ENCODE measurements at places on chromosomes 12 and 14. TPM values are rescaled to one million over a fixed set of nuclear protein-coding genes. Genes with fewer than 3 reads are reported as not detected.

Gene GPRC5D
- not detected for total RNA-seq

DNA sequence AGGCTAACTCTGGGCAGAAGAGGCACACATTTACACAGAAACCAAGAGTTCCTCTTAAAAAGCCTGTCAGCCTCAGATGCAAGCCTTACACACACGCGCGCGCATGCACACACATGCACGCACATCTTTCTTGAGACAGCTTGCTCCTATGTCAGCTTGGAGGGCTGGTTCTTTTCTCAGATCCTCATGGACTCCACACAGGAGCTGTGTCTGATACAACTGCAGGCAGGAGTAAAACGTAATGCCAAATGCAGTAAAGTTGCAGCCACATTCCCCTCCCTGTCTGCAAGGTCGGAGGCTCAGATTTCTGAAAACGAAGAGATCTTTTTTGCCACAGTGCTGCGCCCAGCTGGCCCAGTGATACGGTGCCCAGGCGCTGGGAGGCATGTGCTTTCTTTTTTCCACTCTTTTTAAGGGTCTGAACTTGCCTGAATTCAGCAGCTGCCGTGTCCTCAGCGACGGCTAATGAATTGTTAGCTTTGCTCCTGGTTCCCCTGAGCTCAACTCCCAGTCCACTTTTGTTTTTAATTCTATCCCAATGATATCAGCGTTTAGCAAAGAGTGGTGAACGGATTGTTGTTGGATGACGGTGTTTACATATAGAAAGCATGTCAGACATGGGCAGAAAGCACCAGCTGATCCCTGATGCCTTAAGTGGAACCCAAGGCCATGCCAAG is 72.9 kb upstream of the FOXN3 start:
- H3K27ac ChIP-seq = peak overlapping the region; percentile 56
- no peak for DNase-seq
- no peaks in the 10 kb centered on the region for H3K27me3 ChIP-seq

GRCh38 chr14:69593018-69593677 is 18.2 kb upstream of the SUSD6 start:
- no peak overlapping the region for H3K27ac ChIP-seq
- DNase-seq = peak; percentile 64
- no peaks in the 10 kb centered on the region for H3K27me3 ChIP-seq
- no peak overlapping the region for H3K4me3 ChIP-seq

Gene KLHL33
- 10.9 TPM for total RNA-seq

- H3K27ac ChIP-seq = no peak overlapping the region
- peaks cover 80% of the 10 kb centered on the region for H3K36me3 ChIP-seq
- no peak overlapping the region for H3K4me3 ChIP-seq
- H3K4me1 ChIP-seq = no peaks in the 10 kb centered on the region
Measured at GRCh38 chr12:111728795-111729194, 37.9 kb upstream of the ALDH2 start.

DNA sequence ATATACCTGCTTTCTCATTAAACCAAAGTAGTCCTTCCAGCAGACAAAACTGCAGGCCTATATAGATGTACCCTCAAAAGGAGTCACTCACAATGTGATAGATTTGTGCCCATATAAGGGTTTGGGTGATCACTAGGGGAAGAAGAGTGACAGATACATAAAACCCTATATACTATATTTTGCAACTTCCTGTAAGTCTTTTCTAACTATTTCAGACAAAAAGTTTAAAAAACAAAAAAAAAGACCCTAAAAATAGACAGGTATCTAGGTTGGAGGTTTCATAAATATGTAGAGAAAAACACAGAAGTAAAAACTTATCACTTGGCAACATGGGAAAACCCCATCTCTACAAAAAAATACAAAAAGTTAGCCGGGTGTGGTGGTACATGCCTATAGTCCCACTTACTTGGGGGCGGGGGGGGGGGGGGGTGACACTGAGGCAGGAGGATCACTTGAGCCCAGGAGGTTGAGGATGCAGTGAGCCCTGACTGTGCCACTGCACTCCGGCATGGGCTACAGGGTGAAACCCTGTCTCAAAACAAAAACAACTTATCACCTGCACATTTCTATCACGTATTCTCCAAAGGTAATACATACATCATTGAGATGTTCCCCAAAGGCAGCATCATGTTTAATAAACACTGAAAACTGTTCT is 2.9 kb downstream of the VCPKMT start:
- no peak overlapping the region for H3K4me3 ChIP-seq
- H3K36me3 ChIP-seq = peaks cover 84% of the 10 kb centered on the region
- H3K27me3 ChIP-seq = no peaks in the 10 kb centered on the region
- no peak overlapping the region for H3K27ac ChIP-seq
- no peak for DNase-seq

Gene ARHGEF40
- total RNA-seq = 18.7 TPM

Gene RND1
- 0.15 TPM for total RNA-seq

Gene PDZRN4
- total RNA-seq = 0.15 TPM

DNA sequence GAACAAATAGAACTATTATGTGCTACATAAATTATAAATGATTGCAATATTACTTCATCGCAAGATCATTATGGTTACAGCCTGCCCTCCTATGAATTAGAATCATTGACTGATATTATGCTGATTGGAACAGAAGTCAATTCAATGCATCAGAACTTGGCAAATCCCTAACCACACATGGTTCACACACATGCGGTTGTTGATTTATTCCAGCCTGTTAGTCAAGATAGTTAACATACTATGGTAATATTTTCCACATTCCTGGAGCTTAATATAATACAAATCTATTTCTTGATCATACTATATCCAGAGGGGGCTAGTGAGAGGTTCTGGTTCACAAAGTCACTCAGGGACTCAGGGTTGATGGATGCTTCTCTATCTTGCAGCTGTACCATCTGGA is 9.7 kb upstream of the CACNA1C start:
- H3K27me3 ChIP-seq = no peaks in the 10 kb centered on the region
- DNase-seq = no peak
- no peak overlapping the region for H3K4me3 ChIP-seq
- no peaks in the 10 kb centered on the region for H3K4me1 ChIP-seq
- no peaks in the 10 kb centered on the region for H3K36me3 ChIP-seq

- no peak overlapping the region for H3K4me3 ChIP-seq
- no peak overlapping the region for H3K27ac ChIP-seq
- H3K27me3 ChIP-seq = no peaks in the 10 kb centered on the region
- H3K4me1 ChIP-seq = no peaks in the 10 kb centered on the region
- DNase-seq = peak; percentile 66
Measured at GRCh38 chr12:108884116-108885012, 4.5 kb downstream of the DAO start.

Gene PTGER2
- total RNA-seq = 0.26 TPM

DNA sequence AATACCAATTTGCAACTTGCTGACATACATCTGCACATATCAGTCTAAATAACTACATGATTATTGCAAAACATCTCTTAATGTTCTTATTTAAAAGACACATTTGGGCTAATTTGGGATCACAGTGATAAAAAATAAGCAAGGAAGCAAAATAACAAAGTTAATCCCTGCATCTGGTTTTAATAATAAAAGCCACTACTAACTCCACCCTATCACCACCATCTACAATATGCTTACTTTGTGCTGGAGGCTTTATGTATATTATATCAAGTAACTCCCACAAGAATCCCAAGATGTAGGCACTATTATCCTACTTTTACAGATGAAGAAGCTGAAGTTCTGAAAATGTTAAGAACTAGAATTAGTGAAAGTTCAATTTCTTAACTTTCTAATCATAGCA is 45.7 kb downstream of the TAOK3 start:
- H3K4me3 ChIP-seq = no peak overlapping the region
- no peak overlapping the region for H3K27ac ChIP-seq
- no peak for DNase-seq
- no peaks in the 10 kb centered on the region for H3K27me3 ChIP-seq
- H3K4me1 ChIP-seq = peaks cover 14% of the 10 kb centered on the region

Gene KRT6C
- not detected for total RNA-seq

DNA sequence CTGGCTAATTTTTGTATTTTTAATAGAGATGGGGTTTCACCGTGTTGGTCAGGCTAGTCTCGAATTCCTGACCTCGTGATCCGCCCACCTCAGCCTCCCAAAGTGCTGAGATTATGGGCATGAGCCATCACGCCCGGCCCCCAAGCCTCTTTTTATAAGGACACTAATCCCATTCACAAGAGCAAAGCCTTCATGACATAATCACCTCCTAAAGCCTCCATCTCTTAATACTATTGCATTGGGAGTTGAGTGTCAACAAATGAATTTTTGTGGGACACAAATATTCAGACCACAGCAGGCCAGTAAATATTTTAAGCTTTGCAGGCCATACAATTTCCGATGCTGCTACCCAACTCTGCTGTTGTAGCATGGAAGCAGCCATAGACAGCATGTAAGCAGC is 10.9 kb downstream of the RNF212B start:
- no peak overlapping the region for H3K4me3 ChIP-seq
- H3K4me1 ChIP-seq = no peaks in the 10 kb centered on the region
- DNase-seq = no peak
- peaks cover 5% of the 10 kb centered on the region for H3K27me3 ChIP-seq
- H3K27ac ChIP-seq = no peak overlapping the region

Gene PXMP2
- 13.1 TPM for total RNA-seq

DNA sequence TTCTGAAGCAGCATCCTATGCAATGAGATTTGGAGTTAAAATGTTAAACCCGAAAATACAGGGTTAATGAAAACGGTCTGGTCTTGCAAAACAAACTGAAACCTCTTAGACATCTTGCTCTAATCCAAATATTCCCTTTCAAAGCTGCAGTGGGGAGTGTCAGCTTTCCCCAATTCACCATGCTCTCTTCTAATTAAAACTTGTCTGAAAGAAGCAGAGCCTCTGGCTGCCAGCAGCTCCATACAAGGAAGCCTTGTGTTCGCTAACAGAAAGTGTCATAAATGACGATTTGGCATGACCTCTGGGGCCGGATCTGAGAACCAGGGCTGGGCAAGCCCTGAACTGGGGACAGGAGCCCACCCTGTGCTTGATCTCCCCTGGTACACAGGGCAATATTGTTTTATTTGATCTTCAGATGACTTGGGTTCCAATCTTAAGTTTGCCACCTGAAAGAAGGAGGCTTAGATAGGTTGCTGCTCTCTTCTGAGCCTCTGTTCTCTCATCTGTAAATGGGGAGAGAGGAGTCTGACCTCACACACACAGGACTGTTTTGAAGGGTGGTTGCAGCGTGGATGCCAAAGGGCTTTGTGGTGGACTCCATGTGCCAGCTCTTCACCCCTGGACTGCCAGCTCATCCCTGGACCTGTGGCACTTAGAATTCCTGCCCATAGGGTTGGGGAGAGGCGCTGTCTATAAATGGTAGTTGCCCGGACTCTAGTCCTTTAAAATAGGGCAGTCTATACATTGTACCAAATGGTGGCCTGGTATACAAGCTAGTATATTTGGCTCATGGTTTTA is 7.8 kb downstream of the KMT5A start:
- no peak for DNase-seq
- no peaks in the 10 kb centered on the region for H3K36me3 ChIP-seq
- no peaks in the 10 kb centered on the region for H3K27me3 ChIP-seq
- H3K4me3 ChIP-seq = no peak overlapping the region
- peak overlapping the region; percentile 91 for H3K27ac ChIP-seq

DNA sequence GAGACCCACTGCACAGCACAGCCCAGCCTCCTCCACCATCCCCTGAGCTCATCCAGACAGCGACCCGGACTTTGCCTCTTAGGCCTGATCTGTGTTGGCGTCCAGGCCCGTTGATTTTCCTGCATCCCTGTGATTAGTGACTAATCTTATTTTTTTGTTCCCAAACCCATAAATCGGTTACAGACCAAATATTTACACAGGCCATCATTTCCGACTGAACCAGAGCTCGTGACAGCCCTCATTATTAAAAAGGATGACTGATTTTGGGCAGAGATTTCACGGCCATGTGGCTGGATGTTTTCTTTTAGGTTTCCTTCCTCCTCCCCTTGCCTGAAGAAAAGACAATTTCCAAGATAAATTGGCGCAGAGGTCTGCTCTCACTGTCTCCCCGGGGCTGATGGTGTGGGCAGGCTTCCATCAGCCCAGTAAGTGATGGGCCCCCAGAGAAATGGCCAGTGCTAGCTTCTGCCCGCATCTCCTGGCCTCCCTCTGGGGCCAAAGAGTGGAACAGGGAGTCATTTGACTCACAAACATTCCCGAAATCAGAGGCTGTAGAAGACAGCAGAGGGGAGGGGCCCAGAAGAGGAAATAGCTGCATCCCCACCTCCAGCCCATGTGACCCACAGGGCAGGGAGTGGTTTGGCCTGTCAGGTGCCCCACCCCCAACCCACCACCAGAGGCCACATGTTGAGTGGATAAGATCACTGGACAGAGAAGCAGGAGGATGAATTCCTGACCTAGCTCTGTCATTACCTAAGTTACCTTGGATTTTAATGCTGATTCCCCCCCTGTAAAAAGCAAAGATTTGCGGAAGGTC is 283.5 kb downstream of the KSR2 start:
- no peaks in the 10 kb centered on the region for H3K36me3 ChIP-seq
- H3K27ac ChIP-seq = no peak overlapping the region
- peak; percentile 66 for DNase-seq
- H3K4me3 ChIP-seq = no peak overlapping the region
- peaks cover 2% of the 10 kb centered on the region for H3K27me3 ChIP-seq
- no peaks in the 10 kb centered on the region for H3K4me1 ChIP-seq

- H3K4me3 ChIP-seq = no peak overlapping the region
- H3K27me3 ChIP-seq = no peaks in the 10 kb centered on the region
- DNase-seq = no peak
- peaks cover 2% of the 10 kb centered on the region for H3K4me1 ChIP-seq
- H3K36me3 ChIP-seq = no peaks in the 10 kb centered on the region
- no peak overlapping the region for H3K27ac ChIP-seq
Measured at GRCh38 chr12:4285070-4285469, 11.5 kb downstream of the CCND2 start.

GRCh38 chr12:54596526-54596946 is 8.1 kb upstream of the PPP1R1A start:
- no peaks in the 10 kb centered on the region for H3K27me3 ChIP-seq
- no peak overlapping the region for H3K27ac ChIP-seq
- peak; percentile 62 for DNase-seq
- no peaks in the 10 kb centered on the region for H3K4me1 ChIP-seq
- no peak overlapping the region for H3K4me3 ChIP-seq
- no peaks in the 10 kb centered on the region for H3K36me3 ChIP-seq

- no peaks in the 10 kb centered on the region for H3K36me3 ChIP-seq
- peaks cover 13% of the 10 kb centered on the region for H3K4me1 ChIP-seq
- no peak for DNase-seq
- H3K27ac ChIP-seq = no peak overlapping the region
Measured at GRCh38 chr12:48033451-48033850, 29.2 kb upstream of the COL2A1 start.

Gene SETD3
- total RNA-seq = 128 TPM

Gene MYF6
- total RNA-seq = 480 TPM

Gene A2M
- 98.2 TPM for total RNA-seq

Gene ALG10
- 5.1 TPM for total RNA-seq

- DNase-seq = no peak
- H3K27ac ChIP-seq = no peak overlapping the region
Measured at GRCh38 chr14:71534506-71534905, 397.7 kb upstream of the RGS6 start.

DNA sequence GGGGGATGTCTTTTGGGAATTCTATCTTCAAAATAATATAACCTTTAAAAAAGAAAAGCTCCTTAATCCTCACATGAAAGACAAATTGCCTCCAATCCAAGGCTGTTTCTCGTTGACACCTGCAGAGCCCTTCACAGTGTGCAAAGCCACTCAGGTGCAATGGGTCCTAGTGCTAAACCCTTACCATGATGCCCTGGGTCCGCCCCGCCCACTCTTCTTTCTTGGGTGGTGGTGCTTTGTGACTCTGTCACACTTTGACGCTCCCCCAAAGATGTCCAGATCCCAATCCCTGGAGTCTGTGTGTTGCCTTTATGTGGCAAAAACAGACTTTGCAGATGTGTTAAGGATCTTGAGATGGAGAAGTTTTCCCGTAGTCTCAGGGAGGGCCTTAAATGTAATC is 29.7 kb downstream of the CLMN start:
- no peaks in the 10 kb centered on the region for H3K36me3 ChIP-seq
- no peak overlapping the region for H3K4me3 ChIP-seq
- no peak for DNase-seq
- no peaks in the 10 kb centered on the region for H3K27me3 ChIP-seq
- peaks cover 23% of the 10 kb centered on the region for H3K4me1 ChIP-seq

All from psoas muscle (tissue), 8 donors.